ENCODE measurements at places on chromosomes 12 and 14.

GRCh38 chr12:19192710-19193109 is 63.2 kb downstream of the PLEKHA5 start:
- DNase-seq = no peak

- DNase-seq = no peak
Measured at GRCh38 chr12:87344699-87345098, 684.5 kb downstream of the C12orf50 start.

- DNase-seq = no peak
Measured at GRCh38 chr12:109539508-109539907, 33.8 kb downstream of the MMAB start.

DNA sequence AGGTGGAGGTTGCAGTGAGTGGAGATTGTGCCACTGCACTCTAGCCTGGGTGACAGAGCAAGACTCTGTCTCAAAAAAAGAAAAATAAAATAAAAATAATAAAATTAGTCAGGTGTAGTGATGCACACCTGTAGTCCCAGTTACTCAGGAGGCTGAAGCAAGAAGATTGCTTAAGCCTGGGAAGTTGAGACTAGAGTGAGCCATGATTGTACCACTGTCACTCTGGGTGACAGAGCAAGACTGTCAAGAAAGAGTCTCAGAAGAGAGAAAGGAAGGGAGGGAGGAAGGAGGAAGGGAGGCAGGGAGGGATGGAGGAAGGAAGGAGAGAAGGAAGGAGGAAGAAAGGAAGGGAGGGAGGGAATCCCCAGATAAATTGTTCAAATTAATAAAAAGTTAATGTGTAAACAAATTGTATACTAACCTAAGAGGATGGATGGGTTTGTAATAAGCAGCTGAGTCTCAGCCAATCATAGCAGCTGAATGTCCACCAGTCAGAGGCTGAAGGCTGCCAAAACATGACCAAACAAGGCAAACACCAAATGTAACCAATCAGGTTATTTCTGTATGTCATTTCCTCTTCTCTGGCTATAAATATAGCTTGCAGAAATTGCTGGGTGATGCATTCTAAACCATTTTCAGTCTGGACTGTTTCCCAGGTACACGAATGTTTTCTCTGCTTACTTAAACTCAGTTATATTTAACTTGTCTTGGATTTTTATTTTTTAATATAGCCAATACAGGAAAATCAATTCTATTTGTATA is 6.1 kb upstream of the CDCA4 start:
- DNase-seq = no peak

GRCh38 chr12:49644620-49644994 is 21.2 kb downstream of the PRPF40B start:
- peak; percentile 88 for DNase-seq

- DNase-seq = no peak
Measured at GRCh38 chr14:100680439-100681051, 46.1 kb upstream of the DLK1 start.

GRCh38 chr12:93708952-93709351 is 31.8 kb downstream of the CRADD start:
- no peak for DNase-seq

GRCh38 chr12:120581998-120582397 is 796 bp upstream of the POP5 start:
- peak; percentile 44 for DNase-seq

- DNase-seq = no peak
Measured at GRCh38 chr12:82691513-82691912, 4.8 kb downstream of the TMTC2 start.

- no peak for DNase-seq
Measured at GRCh38 chr12:108912361-108912760, 32.5 kb downstream of the DAO start.

- DNase-seq = peak; percentile 39
Measured at GRCh38 chr14:104443391-104444158, 136.0 kb upstream of the C14orf180 start.

GRCh38 chr12:83265808-83266207 is 579.1 kb downstream of the TMTC2 start:
- no peak for DNase-seq

DNA sequence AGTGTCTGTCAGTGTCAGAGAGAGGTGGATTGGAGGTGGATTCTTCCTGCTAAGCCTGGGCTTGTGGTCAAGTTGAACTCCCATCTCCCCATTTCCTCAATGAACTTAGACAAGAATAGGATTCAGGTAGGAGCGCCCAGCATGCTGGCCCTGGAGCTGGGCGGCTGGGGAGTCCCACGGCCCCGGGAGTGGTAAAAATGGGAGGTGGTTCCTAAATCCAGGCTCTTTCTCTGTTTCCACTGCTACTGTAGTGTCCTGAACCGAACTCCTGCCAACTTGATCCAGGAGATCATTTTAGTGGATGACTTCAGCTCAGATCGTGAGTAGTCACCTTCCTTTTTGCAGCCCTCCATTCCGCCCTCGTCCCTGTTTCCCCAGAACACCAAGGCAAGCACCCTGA is 65.1 kb downstream of the GALNT16 start:
- no peak for DNase-seq

DNA sequence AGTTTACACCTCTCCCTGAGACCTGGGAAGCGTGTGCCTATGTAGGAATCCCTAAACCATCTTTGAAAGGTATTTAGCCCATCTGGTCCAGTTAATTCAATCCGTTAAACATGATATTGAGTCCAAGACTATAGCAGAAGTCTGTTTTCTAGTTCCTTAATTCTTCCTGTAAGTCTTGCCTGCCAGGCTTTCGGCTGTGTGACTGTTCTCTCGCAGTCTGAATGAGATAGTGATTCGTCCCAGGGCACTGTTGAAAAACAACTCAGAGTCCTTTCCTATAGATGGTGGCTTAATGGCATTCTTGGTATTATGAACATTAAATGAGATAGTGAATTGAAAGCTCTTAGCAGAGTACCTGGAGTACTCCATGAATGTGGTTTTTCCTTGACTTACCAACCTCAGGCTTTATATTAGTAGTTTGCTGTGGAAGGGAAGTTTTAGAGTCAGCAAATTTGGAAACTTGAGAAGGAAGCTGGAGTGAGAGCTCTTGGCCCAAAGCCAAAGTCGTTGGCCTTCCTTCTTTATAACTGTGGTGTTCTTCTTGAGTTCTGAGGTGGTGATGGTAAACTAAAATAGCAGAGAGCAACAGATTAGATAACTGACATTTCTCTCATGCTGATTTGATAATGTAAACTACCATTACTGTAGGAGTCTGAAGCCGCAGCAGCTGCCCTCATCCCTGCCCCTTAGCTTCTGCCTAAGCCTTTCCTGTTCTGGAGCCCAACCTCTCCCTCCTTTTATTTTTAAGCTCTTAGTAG is 76.5 kb downstream of the TGFB3 start:
- no peak for DNase-seq

DNA sequence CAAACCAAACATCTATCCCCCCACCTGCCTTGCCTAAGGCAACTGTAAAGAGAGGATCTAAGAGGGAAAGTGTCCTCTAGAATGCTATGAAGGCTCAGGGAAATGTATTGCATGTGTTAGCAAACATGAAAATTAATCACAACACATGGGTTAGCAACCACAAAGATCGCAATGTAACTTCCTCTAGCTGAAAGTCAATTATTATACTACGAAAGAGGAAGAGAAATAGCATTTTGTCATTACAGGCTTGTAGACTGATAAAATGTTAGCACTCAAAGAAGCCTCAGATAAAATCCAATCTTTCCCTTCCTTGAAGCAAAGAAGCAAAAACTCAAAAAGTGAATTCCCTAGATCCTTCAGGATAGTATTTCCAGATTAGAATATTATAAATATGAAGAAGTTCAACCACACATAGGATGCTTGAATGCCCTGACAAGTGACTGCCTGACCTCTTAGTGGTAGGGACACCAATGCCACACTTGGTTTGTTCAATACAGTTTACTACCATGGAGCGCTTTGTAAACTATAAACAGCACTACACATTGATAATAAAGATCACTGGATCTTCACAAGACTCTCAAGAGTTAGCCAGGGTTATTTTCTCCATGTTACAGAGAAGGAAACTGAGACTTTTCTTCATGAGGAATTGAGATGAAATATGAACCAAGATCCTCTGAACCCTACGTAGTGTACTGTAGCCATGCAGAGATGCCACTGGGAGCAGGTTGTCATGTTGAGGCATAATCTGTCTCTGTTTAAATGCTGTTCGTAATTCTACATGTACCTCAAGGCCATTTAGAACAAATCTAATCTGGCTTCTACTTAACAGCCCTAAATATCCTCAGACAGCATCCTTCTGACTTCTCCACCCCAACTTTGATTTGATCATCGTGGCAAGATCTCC is 100.7 kb downstream of the ITPR2 start:
- DNase-seq = no peak

DNA sequence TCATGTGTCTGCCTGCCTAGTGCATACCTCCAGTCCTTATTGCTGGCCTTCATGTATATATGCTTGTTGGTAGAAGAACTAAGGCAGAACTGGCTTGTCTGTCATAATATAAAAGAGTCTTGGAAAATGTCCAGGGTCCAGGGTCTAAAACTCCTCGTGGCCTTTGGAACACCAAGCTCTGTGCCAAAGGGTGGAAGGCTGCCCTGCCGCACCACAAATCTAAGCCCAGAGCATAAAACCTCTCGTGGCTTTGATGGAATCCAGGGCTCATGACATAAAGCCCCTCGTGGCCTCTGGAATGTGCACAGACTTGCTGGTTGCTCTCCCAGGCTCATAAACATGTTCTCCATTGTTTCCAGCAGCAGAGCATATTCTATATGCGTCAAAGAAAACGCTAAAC is 107.9 kb downstream of the BBS10 start:
- DNase-seq = no peak

GRCh38 chr14:57232006-57232405 is 36.7 kb downstream of the EXOC5 start:
- DNase-seq = no peak

DNA sequence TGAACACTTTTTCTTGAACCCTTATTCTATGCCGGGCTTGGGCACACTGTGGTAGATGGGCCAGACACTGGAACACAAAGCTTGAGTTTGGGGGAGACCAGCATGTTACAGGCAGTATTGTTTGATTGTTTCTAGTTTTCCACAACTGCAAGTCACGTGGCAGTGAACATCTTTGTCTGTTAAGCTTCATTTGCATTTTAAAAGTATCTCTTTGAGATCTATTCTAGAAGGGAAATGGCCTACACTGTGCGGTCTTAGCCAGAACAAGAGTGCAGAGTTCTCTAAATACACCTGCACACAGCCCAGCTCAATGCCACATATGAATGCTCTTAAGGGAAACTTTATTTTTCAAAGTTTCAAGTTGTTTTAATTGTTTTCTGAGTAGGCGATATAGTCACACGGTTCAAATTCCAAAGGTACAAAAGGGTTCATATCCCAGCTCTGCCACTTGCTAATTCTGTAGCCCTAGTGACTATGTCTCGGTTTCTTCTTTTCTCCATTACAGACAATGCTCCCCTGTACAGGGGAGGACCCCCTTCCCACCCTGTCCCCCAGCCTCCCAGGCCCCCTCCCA is 24.9 kb downstream of the RIN3 start:
- no peak for DNase-seq

GRCh38 chr12:104741497-104742367 is 216.4 kb downstream of the SLC41A2 start:
- DNase-seq = no peak

DNA sequence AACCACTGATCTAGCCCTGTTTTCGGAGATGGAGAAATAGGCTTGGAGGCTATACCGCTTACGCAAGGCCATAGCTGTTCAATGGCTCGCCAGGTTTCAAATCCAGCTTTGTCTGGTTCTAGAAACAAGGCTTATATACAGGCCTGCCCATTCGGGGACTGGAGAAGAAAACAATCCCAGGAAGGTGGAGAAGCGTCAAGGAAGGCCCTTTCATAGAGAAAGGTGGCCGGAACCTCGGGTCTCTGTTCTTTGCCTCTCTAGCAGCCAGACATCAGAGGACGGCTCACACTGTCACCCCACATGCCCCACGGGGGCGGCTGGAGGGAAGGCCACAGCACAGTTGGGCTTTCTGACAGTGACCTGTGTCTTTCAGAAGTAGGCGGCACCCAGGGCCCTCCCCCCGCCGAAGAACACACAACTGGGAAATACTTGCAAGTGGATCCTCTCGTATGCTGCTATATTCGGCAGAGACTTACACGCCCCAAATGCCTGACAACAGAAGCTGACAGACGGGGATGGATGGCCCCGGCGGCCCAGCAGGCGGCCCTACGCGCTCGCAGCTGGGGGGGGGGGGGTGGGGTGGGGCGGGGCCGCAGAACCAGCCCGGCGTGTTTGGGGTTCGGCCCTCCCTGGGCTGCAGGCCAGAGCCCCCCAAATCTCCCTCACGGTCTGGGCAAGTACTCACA is 4.5 kb upstream of the SETD1B start:
- DNase-seq = peak; percentile 77

GRCh38 chr12:103524238-103524875 is 28.6 kb upstream of the C12orf42 start:
- DNase-seq = no peak

- DNase-seq = no peak
Measured at GRCh38 chr12:59079002-59079401, 158.7 kb upstream of the LRIG3 start.

GRCh38 chr12:32661706-32662105 is 17.4 kb upstream of the DNM1L start:
- no peak for DNase-seq

DNA sequence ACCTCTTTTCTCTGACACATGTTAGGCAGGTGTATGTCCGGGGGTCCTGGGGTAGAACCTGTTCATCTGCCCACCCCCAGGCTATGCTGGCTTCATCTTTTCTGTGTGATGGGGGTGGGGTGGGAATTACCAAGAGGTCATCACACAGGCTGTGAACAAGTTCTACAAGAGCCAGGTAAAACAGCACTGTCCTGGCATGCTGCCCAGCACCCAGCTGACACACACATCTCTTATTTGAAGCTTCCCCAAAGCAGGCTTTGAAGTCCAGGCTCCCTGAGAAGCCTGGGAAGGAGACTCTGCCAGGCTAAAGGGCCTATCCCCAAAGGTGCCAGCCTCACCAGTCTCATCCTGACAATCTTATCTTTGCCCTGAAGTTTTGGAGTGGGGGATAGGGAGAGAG is 141.1 kb downstream of the ALG10 start:
- DNase-seq = no peak

- no peak for DNase-seq
Measured at GRCh38 chr14:95545515-95546168, 10.8 kb downstream of the GLRX5 start.

GRCh38 chr14:77859934-77860570 is 60.1 kb downstream of the ADCK1 start:
- DNase-seq = no peak

- DNase-seq = no peak
Measured at GRCh38 chr14:98694541-98694940, 577.5 kb downstream of the BCL11B start.

- no peak for DNase-seq
Measured at GRCh38 chr12:55548756-55549155, 646 bp upstream of the OR6C4 start.

- DNase-seq = no peak
Measured at GRCh38 chr14:89187501-89187900, 229.5 kb downstream of the FOXN3 start.

GRCh38 chr12:106417926-106418910 is 60.7 kb downstream of the POLR3B start:
- no peak for DNase-seq

- no peak for DNase-seq
Measured at GRCh38 chr14:81363746-81364378, 36.3 kb downstream of the STON2 start.
